ENCODE measurements at places on chromosomes 7 and 10.

GRCh38 chr7:18960725-18961124 lies 156.7 kb downstream of the TWIST1 start:
- no peak for DNase-seq

- no peak for DNase-seq
Observed at GRCh38 chr10:126288547-126289493, 99.5 kb downstream of the ADAM12 start.

DNA sequence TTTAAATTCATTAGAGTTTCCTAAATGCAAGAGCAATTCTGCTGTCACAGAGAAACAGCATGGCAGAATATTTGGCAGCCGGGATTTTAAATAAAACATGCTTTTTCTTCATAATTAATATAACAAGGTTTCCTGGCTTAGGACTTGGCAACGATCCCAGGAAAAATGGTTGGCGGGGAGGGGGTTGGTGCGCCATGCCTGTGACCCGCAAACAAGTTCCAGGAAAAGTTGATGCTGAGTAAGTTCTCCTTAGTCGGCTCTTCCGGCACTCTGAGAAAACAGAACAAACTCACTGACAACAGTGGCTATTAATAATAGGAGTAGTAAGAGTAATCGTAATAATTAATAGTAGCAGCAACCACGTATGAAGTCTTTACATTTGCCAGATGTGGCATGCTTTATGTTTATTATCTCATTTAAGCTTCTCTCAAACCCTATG lies 4.6 kb downstream of the HABP2 start:
- no peak for DNase-seq

GRCh38 chr10:123890756-123891143 lies 857 bp downstream of the CPXM2 start:
- peak; percentile 37 for DNase-seq

DNA sequence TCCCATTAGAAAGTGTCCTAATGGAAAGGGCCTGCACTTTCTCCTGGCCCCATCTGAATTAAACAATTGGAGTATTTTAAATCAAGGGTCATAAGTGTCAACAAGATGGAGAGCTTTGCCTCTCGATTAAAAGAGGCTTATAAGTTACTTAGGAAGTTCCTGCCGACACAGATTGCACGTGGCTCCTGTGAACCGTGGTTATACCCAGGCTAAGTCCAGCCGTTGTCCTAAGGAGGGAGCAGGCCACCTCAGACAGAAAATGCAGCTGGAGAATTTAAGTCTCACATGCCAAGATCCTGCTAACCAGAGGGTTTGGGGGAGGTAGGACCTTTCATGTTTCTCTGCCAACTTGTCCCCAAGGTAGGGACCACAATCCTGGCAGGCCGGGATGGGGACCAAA lies 626.5 kb upstream of the GALNT17 start:
- no peak for DNase-seq

DNA sequence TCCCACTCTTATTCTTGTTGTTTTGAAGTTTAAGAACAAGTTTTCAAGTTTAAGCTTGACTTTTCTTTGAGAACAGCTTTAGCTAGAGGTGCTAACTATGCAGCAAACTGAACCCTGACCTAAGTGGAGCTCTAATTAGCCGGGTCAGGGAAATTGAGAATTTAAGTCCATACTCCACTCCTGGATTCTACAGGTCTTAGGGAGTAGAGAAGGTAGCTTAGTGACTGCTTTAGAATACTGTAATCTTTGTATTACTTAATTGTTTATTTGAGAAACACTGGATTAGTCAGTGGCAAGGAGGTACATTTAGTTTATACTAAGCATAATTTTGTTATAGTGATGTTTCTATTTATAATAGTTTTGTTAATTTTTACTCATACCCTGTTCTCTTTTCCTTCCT lies 74.6 kb upstream of the STRIP2 start:
- DNase-seq = no peak

GRCh38 chr10:132109341-132110110 lies 43.8 kb downstream of the JAKMIP3 start:
- DNase-seq = peak; percentile 23

DNA sequence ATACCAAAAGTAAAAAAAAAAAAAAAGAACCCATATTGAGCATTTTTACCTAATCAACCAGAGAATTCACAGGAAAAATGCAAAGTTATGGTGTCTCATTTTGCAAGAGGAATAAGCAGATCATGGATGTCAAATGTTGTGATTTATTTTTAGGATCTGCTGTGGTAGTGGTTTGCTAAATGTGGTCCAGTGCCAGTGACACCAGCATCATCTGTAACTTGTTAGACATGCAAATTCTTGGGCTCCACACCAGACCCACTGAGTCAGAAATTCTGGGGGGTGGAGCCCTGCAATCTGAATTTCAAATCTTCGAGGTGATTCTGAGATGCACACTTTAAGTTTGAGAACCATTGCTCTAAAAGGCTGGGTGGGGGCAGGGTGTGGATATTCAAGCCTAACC lies 30.1 kb upstream of the ZEB1 start:
- peak; percentile 57 for DNase-seq

GRCh38 chr7:50146692-50147091 lies 53.6 kb upstream of the ZPBP start:
- DNase-seq = no peak

Data from GM23248 (cell line).